Stimulated activated naive CD4-positive, alpha-beta T cell (primary cell): ENCODE measurements at places on chromosomes 5 and 9.

DNA sequence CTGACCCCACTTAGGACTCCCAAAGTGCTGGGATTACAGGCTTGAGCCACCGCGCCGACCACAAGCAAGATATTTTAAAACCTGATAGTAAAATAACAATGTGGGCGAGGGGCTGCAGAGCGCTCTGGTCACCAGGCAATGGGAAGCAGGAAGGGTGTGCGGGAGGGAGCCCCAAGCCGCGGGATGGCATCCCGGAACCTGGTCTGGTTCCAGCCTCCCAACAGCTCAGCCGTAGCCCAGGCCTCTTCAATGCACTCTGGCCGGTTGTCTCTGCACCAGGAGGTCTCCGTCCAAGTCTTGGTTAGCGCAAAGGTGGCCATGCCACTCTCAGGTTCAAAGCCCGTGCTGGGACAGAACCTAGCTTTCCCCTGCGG, 694 bp upstream of the UAP1L1 start:
- no peak for DNase-seq

DNA sequence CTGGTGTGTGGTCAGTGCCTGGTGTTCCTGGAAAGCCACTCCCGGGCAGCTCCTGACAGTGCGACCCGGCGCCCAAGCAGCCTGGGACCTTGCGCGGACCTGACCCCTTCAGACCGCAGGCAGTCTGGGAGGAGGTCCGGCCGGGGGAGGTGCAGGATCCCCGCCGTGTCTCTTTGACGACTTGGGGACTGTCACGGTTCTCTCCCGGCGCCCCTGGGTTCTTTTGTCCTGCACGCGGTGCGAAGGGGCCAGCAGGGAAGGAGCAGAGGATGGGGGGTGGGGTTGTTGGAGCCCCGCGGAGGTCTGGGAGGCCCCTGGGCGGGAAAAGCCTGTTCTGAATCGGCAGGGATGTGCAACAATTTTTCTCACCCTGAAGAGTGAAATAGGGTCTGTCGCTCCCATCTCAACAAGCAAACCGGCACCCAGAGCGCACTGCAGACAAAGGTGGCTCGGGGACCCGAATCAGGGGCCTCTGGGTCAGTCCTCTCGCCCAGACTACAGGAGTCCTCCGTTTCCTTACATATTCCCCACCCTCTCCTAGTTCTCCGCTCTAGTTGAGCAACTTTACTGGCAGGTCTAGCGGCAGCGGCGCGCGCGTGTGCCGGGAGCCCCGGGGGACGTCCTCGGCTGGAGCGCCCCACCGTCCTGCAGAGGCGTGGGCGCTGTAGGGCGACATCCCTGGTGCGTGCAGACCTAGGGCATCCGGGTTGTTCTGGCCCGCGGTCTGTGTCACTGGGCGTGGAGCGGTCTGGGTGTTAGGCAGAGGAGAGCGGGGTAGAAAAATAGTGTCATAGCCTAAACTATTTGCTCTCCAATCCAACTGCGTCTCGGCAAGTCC, 1.2 kb downstream of the VCAN start:
- DNase-seq = no peak

GRCh38 chr5:59116231-59116865, 533.5 kb downstream of the RAB3C start:
- DNase-seq = no peak

DNA sequence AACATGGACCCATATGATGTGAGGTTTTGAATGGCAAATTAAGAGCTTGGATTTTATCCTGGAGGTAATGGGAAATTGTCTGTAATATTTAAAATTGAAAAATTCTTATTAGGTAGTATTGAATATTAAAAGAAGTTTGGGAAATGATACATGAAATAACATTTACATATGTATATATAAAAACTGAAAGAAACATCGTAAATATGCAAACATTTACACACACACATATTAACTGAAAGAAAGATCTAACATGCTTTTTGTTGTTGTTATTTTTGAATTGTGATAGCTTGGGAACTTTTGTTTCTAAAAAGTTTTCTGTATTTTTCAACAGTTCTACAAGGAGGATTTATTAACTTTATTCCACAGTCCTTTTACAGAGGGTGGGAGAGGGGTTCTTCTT, 82.8 kb upstream of the ITGA2 start:
- DNase-seq = no peak

DNA sequence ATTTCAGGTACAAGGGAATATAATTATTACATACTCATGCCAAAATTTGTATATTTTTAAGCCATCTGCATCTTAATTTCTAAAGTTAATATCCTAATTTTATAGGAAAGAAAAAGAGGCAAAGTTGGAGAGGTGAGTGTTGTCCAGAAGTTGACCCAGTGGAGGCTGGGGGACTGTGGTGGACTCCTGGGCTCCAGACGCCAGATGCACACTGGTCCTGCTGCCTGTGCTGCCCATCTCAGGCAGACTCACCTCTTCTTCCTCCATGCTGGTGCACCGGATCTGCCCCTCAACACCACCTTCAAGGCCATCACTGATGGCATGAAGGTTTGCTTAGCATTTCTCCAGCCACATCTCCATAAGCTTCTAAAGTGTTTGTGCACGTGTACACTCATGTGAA, 220.8 kb upstream of the NFIL3 start:
- DNase-seq = no peak

DNA sequence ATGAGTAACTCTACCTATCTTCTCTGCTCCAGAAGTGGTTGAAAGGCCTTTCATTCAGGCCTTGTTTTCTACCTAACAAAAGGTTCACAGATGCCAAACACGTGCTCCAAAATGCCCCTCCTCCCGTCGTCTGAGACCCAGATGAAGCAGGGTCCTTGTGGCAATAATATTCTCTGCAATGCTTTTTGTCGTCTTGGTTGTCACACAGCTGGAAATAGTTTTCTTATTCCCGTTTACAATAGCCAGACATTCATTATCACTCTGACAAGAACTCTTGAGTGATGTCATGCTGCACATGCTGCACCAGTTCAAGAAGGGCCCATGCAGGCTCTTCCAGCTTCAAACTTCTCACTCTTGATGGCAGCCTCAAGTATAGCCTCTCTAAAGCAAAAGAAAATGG, 7.8 kb downstream of the LPAR1 start:
- no peak for DNase-seq

DNA sequence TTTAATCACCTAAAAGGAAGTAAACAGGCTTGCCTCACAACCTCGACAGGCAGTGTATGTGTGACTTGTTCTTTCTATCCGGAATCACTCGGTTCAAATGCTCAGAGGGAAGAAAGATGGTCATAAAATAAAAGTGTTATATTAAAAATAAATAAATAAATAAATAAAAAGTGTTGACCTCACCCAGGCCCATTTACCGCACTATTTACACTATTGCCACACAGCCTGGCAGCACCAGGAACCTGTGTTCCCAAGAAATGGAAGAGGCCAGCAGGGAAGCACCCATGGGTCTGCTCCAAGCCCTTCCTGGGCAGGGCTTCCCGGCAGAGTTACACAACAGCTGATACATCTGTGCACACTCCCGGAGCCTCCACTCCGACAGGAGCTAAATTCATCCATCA, 127.9 kb downstream of the EFNA5 start:
- DNase-seq = no peak

- no peak for DNase-seq
Observed at GRCh38 chr9:134895908-134896833, 15.6 kb downstream of the FCN2 start.
